Fibroblast of skin of left quadriceps (primary cell): ENCODE measurements at places on chromosomes 1 and 21.
A peak's percentile ranks its signal among the peaks of the same experiment; 100 is the strongest.

DNA sequence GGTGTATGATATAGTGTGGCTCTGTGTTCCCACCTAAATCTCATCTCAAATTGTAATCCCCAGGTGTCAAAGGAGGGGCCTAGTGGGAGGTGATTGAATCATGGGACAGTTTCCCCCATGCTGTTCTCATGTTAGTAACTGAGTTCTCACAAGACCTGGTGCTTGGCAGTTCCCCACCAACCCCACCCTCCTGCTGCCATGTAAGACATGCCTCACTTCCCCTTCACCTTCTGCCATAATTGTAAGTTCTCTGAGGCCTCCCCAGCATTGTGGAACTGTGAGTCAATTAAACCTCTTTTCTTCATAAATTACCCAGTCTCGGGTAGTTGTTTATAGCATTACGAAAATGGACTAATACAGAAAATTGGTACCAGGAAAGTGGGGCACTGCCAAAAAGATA, 1705.3 kb downstream of the NCAM2 start:
- DNase-seq: no peak

DNA sequence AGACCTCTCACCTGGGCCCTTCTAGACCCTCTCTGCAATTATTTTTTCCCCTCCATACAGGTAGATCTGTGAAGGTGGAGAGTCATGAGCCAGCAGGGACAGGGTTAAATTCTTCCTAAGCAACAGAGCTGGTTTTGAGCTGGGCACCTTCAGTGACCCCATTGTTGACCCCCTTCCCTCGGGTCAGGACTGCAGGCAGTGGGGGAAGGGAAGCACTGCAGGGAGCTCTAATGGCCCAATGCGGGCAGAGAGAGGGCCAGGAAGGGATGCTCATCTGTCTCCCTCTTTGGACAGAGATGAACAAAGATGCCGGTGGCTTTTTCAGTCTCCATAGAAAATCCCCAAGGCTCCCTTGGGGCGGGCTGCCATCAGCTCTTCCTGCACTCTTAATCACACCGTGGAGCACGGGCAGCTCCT, 21.4 kb downstream of the SOX13 start:
- DNase-seq: no peak

DNA sequence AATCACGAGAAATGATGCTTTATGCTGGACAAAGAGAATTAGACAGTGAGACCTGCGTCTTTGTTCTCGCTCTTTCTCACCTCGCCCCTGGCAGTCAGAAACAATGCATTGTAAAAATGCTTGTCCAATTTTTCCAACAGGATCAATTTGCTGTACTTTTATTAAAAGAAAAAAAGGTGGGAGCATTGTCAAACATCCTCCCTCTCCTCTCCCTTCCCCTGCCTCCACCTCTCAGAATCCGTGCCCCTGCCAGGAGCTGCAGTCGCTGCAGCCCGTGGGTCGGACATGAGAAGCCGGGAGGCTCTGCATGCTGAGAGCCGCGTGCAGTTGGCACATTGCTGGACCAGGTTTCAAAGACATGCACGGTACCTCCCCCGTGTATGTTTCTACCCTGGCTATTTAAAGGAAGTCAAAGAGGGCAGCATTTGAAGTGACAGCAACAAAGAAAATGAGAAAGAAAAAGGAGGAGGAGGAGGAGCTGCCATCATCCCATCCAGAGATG, 161.0 kb upstream of the KAZN start:
- DNase-seq: no peak

GRCh38 chr1:109636201-109636952, 16.7 kb downstream of the AMPD2 start:
- no peak for DNase-seq

DNA sequence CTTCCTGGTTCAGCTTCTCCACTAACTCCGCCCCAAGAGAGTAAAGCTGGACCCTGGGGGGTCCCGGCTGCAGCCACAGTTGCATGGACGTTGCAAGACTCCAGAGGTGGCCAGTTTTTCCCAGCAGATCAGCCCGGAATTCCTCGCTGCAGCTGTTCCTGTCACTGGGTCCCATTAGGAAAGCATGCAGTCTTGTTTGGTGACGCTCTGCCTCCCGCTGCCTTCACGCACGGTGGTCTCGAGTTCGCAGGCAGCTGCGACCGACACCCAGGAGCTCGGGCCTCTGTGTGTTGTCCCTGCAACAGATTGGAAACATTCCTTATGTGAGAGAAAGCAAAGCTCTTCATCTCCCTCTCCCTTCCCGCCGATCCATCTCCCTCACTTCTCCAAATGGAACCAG, 162.8 kb downstream of the PRDM16 start:
- no peak for DNase-seq

DNA sequence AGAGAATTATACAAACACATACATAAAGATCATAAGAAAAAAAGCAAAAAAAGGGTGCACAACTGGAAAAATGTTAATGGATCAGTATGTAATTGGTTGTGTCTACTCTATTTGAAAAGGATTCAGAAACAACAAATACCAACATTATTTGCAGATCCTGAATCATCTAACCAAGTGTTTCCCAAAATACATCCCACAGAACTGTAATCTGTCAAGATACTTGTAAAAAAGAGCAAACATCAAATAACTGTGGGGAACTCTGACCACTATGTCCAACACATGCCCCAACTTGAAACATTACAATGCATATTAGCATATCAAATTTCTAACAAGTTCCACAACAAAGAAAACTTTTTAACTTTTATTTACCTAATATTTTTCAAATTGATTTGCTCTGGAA, 22.6 kb downstream of the ANKRD13C start:
- peak; percentile 2 for DNase-seq

GRCh38 chr21:21415741-21416140, 417.5 kb downstream of the NCAM2 start:
- DNase-seq: no peak

- no peak for DNase-seq
Measured at GRCh38 chr1:151635479-151636072, 23.7 kb downstream of the SNX27 start.

GRCh38 chr1:1196431-1197187, 9.8 kb downstream of the TNFRSF18 start:
- DNase-seq: no peak

- DNase-seq: no peak
Measured at GRCh38 chr1:22597996-22598395, 34.7 kb downstream of the EPHA8 start.

GRCh38 chr1:109295712-109296415, 10.9 kb downstream of the MYBPHL start:
- DNase-seq: no peak

DNA sequence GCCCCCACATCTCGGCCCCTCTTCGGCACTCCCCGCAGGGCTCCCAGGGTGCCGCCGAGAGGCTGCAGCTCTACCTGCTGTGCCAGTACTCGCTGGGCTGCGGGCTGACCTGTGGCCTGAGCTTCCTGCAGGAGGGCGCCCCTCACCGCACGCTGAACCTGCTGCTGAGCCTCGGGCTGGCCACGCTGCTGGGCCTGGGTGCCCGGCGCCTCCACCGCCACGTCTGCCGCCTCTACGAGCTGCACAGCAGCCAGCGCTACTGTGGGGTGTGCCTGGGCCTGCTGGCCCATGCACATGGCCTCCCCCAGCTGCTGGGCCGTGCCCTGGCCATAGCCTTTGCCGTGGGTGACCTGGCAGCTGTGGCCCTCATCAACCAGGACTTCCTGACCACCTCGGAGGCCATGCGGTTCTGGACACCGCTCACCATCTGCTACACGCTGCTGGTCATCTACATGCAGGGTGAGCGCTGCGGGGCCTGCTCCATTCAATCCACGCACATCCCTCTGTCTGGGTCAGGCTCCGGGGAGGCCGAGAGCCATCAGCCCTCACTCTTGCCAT, 1.9 kb downstream of the TMEM82 start:
- no peak for DNase-seq

DNA sequence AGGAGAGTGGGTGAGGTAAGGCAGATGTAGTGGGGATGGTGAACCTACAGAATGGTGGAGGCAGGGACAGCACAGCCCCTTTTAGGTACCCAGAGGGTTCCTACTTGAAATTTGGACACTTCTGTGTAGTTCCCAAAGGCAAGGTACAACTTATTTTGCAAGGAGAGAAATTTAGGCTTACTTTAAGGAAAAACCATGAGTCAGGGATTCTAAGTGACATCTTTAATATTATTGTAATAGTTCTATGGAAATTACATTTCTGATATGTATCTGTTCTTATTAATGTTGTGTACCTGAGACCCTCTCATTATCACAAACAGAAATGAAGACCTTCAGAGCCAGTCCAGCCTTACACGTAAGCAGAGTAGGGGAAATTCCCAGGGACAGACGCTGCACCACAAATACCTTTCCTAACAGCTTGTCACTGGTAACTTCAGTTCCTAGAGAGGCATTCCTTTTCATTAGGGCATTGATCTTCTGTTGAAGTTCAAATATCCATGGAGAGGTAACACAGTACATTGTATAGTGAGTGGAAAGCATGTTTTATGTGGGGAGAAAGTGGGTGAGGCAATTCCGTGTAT, 7.9 kb downstream of the DYRK3 start:
- DNase-seq: no peak

GRCh38 chr1:111133866-111134265, 6.0 kb downstream of the DRAM2 start:
- no peak for DNase-seq

DNA sequence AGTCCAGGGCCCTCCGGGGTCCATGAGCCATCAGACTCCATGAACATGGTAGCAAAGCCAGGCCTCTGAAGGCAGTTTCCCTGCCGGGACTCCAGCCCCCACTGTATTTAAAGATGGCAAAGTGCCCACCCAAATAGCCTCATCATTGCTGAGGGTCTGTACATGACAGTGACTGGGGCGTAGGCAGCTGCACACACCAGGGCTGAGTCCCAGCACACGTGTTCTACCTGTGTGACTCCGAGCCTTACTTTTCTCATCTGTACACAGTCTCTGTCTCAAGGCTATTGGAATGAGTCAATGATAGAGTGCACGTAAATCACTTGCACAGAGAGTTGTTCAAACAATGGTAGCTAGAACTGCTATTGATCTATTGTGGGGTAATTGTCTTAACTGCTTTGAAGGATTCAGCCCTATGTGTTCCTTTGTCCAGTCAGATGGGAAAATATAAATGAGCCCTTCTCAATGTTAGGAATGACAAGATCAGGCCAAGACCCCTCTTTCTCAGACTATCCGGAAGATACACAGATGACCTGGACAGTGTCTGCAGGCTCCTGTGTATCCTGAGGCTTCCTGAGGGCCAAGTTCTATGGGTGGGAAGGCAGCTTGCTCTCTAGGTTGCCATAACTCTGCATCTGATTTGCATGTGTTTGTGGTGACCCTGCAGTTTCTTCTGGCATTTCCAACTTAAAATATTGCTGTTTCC, 48.9 kb downstream of the RASSF5 start:
- no peak for DNase-seq

GRCh38 chr21:32377991-32378390, 14.8 kb downstream of the URB1 start:
- DNase-seq: no peak

GRCh38 chr1:15213341-15213821, 33.6 kb upstream of the FHAD1 start:
- no peak for DNase-seq

- DNase-seq: peak; percentile 39
Measured at GRCh38 chr1:84433258-84434080, 35.2 kb downstream of the DNASE2B start.

DNA sequence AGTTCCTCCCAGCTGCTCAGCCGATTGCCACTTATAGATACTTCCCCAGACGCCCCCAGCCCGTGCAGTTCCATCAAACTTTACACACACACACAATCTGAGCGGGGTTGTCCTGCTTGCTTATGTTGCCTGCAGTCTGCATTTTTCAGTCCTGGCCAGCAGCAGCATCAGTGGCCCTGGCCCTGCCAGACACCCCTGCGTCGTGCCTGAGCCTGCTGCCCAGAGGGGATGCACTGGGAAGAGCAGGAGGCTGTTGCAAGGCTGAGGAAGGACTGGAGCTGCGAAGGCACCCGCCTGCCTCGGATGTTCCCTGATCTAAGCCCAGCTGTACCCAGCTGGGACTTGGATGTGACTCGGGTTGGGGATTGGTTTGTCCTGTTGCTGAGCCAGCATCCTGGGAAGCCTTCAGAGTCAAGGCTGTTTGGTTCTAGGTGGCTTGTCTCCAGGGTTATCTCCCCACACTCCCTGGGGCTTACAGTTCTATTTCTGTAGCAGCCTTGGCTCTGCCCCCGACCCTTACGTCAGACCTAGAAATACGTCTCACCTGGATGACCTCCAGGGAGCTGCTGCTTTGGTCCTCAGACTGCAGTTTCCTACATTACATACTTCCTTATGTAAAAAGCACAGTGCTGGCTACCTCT, 42.3 kb downstream of the MAN1C1 start:
- no peak for DNase-seq

- no peak for DNase-seq
Measured at GRCh38 chr1:31412732-31413404, at the start of gene SERINC2. Gene SERINC2, plus strand, starts transcription at chr1:31413213. Its CDS starts 53 bp downstream, at chr1:31413266.

GRCh38 chr1:205949753-205950152, 6.5 kb upstream of the SLC26A9 start:
- no peak for DNase-seq

DNA sequence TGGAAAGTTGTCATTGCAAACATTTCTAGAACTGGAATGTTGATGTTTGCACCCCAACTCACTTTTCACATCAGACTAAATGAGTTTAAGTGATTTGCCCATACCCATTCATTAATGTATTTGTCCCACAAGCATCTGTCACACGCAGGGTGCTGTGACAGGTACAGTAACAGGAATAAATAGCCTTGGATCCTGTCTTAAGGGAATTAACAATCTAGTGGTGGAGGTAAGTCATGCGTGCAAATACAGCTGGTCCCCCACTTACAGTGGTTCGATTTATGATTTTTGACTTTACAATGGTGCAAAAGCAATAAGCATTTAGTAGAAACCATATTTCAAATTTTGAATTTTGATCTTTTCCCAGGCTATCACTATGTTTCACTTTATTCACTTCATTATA, 17.5 kb upstream of the PRDM2 start:
- no peak for DNase-seq

- DNase-seq: peak; percentile 36
Measured at GRCh38 chr1:222167111-222167510, 380.8 kb downstream of the HHIPL2 start.

DNA sequence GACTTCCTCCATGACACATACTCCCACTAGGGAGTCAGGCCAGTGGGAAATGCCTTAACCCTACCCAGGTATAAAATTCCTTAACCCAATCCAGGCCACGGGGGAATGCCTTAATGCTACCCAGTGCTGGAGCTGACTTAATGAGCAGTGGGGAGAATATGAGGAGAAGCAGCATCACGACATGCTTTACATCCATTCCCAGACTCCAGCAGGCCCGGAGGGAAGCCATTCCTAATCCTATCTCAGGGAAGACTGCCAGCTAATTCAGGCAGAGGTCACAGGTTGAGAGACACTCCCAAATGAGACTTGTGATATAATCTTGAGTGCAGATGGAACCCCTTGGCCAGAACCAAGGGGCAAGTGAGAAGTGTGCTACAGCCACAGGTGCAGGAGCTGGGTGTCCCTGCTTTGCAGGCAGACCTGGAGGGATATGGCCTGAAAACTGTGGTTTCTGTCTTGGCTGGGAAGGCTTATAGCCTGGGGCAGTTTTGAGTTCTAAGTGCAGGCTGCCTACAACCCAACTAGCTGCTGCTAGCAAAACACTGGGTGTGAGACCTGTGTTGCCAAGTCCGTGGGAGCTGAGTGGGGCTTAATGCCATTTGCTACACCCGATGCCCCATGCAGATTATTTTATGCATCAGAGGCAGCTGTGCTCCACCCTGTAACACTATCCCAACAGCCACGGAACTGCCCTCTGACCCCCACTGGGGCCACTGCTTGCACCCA, 45.1 kb upstream of the GUCA2A start:
- no peak for DNase-seq

- no peak for DNase-seq
Measured at GRCh38 chr21:44305691-44306090, 5.8 kb downstream of the PFKL start.
